ENCODE measurements at places on chromosomes 4 and X. TPM values are rescaled to one million over a fixed set of nuclear protein-coding genes. Genes with fewer than 3 reads are reported as not detected.

The RHOXF2 gene
- polyA plus RNA-seq: 0.06 TPM

The DCHS2 gene
- polyA plus RNA-seq: 7.3 TPM

The ASB12 gene
- 0.39 TPM for polyA plus RNA-seq

DNA sequence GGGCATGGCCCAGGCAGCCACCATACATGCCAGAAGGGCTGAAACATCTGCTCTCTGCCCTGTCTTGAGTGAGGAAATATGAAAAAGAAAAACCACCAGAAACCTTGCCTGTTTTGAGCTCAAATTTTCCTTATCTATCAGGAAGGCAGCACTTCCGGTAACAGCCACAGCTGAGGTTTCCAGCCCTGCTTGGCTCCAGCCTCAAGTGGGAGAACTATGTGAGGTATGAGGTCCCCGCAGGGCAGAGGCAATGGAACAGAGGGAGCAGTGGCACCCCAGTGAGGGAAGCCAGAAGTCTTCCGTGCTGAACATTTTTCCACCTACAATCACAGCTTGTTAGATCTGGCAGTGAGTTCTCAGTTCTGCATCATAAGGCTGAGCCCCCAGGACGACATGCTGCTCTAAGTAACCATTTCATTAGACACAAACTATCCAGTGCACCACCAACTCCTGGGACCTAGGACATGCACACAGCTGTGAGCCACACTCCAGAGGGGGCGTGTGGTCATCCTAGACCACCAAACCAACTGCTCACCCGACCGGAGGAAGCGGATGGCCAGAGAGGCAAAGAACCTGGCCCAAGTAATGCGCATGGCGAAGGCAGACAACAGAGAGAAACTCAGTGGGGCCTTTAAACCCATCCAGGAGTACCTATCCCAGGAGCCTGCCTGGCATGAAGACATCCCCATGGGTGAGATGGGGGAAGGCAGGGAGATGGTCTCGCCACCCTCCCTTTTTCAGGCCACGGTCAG, 22.6 kb downstream of the WDR1 start:
- DNase-seq: no peak

The SH3D19 gene
- 27.1 TPM for polyA plus RNA-seq

Data from renal cortex interstitium (tissue), 15 donors.